ENCODE measurements at places on chromosomes 1 and 21. TPM values are rescaled to one million over a fixed set of nuclear protein-coding genes. Genes with fewer than 3 reads are reported as not detected.
A peak's percentile ranks its signal among the peaks of the same experiment; 100 is the strongest.

DNA sequence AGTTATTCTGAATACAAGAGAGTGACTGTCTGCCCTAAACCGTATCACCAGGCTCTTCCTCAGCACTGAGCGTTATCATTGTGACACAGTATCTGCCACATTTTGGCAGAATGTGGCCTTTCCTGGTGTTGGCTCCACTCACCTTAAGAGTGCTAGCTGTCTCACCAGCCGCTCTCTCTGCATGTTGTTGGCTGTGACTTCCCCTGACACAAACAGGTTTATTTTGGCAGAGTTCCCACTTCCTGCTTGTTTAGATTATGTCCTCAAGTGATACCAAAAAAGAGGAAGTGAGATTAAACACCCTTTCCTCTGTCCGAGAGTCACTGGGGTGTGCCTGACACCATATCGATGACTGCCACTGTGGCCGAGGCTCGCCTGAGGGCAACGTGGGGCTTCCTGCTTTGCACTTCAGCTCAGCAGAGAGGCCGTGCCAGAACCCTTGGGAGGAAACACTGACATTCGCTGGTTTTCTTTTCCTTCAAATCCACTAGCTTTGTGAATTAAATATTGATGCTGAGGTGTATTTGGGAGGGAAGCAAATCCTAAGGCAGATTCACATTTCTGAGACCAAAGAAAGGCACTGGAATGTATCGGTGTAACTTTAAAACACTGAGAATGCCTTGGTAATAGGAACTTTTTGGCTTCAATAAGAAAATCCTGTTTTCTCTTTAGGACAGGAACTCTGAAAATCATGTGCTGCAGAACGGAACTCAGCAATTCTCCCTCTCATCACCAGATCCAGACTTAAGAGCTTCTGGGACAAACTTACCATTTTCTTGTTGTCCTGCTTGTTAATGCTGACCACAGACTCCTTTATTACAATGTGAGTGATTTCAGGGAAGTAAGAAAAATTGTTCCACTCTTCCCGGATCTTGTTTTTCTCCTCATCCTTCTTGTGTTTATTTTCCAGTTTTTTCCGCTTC is 102.1 kb downstream of the JAK1 start:
- peak; percentile 61 for DNase-seq
- no peaks in the 10 kb centered on the region for H3K27me3 ChIP-seq
- H3K36me3 ChIP-seq: peaks cover 35% of the 10 kb centered on the region
- peak overlapping the region; percentile 80 for H3K27ac ChIP-seq
- peak overlapping the region; percentile 2 for H3K4me3 ChIP-seq

DNA sequence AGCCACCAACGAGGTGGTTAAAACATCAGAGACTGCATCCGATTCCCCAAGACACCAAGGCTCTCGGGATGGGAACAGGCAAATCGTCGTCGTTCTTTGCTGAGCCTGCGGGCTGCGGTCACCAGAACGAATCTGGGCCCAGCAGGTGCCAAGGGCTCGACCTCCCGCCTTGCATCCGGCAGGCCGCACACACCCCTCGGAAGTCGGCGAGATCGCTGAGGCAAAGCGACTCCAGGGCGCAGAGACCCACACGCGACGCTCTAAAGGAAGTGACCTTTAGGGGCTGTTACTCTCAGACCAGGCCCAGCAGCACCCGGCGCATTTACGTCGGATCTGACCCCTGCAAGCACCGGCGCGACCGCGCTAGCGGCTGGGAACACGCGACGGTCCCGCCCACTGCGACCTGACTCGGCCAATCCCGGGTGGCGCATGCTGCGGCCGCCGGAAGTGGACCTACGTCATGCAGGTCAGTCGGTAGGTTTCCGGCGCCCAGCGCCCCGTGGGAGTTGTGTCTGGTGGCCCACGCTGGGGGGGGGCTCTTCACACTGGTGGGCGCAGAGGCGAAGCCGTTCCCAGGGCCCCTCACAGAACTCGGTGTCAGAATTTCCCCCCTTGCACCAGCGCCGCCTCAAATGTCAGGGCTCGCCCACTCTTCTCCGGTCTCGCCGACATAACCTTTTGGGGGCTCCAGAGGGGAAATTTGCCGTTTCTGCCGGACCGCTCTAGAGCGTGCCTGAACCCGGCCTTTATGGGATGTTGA is 7.5 kb upstream of the PARK7 start:
- H3K36me3 ChIP-seq: peaks cover 16% of the 10 kb centered on the region
- peaks cover 12% of the 10 kb centered on the region for H3K27me3 ChIP-seq
- H3K4me3 ChIP-seq: peak overlapping the region; percentile 73
- no peaks in the 10 kb centered on the region for H3K4me1 ChIP-seq
- peak; percentile 91 for DNase-seq

- DNase-seq: no peak
- no peak overlapping the region for H3K4me3 ChIP-seq
- H3K36me3 ChIP-seq: no peaks in the 10 kb centered on the region
- H3K27me3 ChIP-seq: no peaks in the 10 kb centered on the region
- no peak overlapping the region for H3K27ac ChIP-seq
Measured at GRCh38 chr1:159663552-159663951, 50.8 kb downstream of the CRP start.

GRCh38 chr1:39973503-39974135 is 18.7 kb downstream of the MFSD2A start:
- H3K4me3 ChIP-seq: no peak overlapping the region
- peaks cover 6% of the 10 kb centered on the region for H3K4me1 ChIP-seq
- peak; percentile 77 for DNase-seq
- H3K36me3 ChIP-seq: no peaks in the 10 kb centered on the region
- no peak overlapping the region for H3K27ac ChIP-seq

Gene DENND2D
- 20.0 TPM for total RNA-seq
